Caco-2 (cell line): ENCODE measurements at places on chromosomes 7 and 10.

DNA sequence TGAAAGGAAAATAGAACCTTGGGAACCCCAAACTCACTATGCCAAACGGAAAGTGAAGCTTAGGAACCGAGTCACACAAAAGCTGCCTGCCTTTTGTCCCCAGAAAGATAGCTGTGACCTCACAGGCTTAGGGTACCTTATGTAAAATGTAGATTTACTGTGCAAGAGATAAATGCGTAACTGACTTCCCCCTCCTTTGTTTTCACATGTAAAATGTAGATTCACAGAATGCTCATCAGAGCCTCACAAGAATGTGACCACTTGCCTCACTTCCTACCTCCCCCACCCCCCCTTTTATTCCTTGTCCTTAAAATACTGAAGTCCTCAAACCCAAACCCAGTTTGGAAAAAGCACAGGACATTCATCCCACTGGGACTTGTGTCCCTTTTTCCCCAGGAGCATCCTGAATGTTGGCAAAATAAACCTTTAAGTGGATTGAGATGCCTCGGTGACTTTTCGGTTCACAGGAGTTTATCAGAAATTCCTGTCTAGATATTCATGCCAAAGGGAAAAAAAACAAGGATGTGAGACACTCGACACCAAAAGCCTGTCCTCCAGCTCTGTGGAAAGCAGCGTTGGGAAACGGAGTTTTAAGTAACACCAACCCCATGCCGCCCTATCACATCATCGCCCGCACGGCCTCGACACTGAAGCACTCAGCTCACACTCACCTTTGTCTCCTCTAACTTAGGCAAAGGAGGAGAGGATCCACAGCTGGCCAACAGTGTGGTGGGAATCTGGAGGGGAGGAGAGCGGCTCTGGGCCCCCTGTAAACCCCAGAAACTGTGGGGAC, 45.9 kb downstream of the SVIL start:
- DNase-seq = no peak

GRCh38 chr7:27424749-27425148, 182.1 kb downstream of the EVX1 start:
- DNase-seq = no peak

DNA sequence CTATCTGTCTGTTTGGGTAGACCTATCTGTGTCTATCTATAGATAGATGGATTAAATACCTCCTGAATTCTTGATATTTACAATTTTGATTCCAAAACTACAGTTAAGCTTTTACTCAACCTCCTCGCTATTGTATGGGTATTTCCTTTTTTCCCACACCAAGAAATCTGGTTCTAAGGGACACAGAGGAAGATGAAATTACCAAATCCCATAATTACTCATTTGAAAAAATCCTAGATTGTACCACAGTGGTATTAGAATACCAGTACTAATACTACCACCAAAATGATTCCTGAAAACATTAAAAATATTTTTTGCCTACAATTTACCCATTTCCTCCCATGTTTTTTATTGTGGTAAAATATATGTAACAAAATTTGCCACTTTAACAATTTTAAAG, 53.2 kb downstream of the LRGUK start:
- no peak for DNase-seq

- no peak for DNase-seq
Observed at GRCh38 chr10:30538086-30538485, 91.5 kb downstream of the LYZL2 start.

DNA sequence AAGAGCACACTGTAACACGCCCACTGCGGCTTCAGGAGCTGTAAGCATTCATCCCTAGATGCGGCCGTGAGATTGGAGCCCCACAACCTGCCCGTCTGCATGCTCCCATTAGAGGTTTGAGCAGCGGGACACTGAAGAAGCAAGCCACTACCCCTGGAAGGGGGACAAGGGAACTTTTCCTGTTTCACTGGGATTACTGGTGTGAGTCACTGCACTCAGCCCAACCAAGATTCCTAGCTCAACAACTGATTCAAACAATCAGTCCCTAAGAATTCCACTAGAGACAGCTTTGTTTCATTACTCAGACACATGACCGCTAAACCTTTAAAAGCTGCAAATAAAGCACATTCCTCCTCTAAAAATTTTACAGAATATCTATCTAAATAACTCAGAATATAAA, 69.8 kb downstream of the ORC5 start:
- DNase-seq = no peak

GRCh38 chr7:111741811-111742240, 179.5 kb upstream of the IMMP2L start:
- DNase-seq = peak; percentile 67

GRCh38 chr7:67847092-67847787, 850.6 kb downstream of the TYW1 start:
- DNase-seq = no peak
